ENCODE measurements at places on chromosomes 6 and 20.
A peak's percentile ranks its signal among the peaks of the same experiment; 100 is the strongest.

GRCh38 chr6:167688123-167688522 is 138.6 kb upstream of the AFDN start:
- no peak for DNase-seq

DNA sequence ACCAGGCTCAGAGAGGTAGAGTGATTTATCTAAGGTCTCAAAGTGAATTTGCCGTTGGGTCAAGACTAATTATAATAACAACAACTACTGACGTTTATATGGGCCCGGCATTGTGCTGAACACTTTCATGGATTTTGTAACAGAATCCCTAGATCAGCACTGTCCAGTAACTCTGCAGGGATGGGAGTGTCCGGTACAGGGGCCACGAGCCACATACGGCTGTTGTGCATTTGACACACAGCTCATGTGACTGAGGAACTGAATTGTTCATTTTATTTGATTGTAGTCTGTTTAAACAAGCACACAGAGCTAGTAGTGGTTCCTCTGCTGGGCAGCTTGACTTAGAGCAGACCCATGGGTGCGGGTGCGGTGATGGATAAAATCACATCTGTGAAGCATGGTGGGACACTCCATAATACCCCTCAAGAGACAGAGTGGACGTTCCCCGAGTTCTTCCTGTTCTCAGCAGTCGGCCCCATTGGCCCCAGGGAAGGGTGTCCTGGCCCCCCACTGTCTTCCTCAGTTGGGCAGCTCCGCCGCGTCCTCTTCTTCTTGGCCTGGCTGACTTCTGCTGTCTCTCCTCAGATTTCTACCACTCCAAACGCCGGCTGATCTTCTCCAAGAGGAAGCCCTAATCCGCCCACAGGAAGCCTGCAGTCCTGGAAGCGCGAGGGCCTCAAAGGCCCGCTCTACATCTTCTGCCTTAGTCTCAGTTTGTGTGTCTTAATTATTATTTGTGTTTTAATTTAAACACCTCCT is 6.8 kb downstream of the CDKN1A start:
- no peak for DNase-seq

GRCh38 chr20:54059691-54060364 is 10.6 kb downstream of the BCAS1 start:
- no peak for DNase-seq

DNA sequence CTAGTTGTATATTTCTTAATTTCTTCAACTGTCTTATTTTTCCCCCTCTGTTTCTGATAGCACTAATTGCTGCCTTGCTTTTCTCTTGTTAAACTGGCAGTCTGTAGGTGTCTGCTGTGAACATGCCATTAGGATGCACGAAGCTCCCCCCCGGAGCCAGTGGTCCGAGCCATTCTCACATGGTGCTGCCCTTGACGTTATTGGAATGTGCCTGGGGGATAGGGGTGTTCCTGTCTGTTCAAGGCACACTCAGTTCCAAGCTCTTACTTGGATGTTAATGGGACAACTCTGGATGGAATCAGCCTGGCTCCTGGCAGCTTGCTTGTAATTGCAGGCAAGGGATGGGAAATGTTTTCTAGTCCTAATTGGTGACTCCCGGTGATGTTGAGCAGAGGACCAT is 68.4 kb downstream of the RREB1 start:
- peak; percentile 53 for DNase-seq

- peak; percentile 64 for DNase-seq
These were observed 188.2 kb upstream of the PREP start for GRCh38 chr6:105591053-105591452.

- peak; percentile 50 for DNase-seq
These were observed 170.7 kb upstream of the SCGN start for GRCh38 chr6:25481267-25481666.

DNA sequence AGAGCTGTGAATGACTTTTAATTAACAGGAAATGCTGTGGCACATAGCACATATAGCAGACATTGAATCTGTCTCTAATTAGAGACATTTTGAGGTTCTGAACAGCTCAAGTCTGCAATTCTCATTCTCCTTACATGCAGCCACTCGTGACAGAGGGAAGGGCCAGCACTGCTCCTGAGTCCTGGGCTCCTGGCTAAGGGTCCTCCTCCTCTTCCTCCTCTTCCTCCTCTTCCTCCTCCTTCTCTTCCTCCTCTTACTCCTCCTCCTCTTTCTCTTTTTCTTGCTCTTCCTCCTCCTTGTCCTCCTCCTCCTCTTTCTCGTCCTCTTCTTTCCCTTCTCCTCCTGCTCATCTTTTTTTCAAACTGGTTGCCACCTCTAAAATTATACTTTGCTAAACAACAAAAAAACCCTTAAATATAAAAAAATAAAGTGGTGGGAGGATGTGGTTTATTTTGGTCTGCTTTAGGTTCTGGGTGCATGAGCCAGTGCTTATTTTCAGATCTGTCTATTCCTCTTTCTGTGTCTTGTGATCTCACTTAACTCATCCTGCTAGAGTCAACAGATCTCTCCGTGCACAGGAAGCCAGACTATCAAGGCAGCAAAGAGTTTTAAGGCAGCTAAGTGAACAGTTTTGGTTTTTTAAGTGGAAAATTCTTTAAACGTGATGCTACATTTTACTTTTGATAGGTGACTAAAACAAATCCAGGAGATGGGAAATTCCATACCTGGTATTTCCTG is 159.3 kb downstream of the CD83 start:
- peak; percentile 37 for DNase-seq
